ENCODE measurements at places on chromosomes 12 and 14.

- DNase-seq = no peak
These were observed 1.6 kb downstream of the MMP14 start for GRCh38 chr14:22837750-22838538.

- no peak for DNase-seq
These were observed 15.4 kb downstream of the RIMBP2 start for GRCh38 chr12:130700492-130701401.

DNA sequence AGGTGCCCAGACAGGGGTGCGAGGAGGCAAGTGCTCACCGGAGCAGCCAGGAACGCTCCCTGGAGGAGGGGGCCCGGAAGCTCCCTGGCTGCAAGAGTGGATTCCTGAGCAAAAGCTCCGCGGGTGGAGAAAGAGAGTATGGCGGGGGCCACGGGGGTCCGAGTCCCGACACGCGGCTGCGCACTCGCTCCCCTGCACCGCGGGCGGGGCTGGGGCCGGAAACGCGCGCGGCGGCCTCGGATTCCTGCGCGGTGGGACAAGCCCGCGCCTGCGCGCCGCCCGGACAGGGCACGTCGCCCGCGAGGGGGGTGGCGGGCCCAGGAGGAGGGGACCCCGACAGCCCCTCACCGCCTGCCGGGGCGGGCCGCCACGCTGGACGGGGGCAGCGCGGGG lies 27.8 kb upstream of the GPR132 start:
- peak; percentile 72 for DNase-seq

DNA sequence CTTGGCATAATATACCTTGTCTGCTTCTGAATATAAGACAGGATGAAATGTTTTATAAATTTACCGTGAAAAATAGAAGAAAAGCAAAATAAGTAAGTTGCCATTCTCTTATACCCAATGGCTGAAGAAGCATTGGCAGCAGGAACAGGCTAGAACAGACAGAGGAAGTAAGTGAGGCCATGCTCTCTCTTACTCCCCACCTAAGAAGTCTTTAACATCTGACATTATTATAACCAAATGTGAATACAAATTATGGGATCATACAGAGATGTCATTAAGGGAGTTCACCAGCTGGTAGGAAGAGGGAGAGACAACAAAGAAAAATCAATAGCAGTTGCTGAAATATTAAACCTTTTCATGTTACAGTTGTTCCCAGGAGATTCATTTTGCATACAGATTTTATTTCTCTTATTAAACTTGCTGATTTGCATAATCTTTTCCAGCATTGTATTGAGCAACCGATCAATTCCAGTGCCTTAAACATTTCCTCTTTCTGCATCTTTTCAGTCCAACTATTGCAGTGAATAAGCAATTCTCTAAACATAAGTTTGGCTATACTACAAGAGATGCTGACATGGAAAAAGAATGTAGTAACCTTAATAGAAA lies 270.6 kb downstream of the SLC6A15 start:
- no peak for DNase-seq

GRCh38 chr14:106790189-106791036 lies 1264.0 kb downstream of the TMEM121 start:
- peak; percentile 43 for DNase-seq

GRCh38 chr12:19436931-19437330 lies 2.4 kb upstream of the AEBP2 start:
- no peak for DNase-seq

DNA sequence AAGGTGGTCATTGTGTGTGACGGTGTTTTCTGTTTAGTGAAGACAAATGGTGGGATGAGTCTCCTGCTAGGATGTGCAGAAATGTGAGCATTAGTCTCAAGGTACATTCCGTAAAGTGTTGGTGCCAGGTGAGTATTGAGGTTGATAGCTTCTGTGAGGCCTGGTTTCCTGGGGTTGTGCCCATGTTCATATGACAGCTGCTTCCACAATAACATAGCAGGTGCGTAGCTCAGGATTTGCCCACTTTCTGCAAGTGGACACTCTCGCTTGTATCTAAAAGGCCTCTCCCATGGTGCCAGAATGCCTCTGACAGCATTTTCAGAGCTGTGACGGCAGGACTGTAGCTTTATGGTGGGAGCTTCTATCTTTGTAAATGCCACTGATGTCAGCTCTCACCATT lies 832.0 kb downstream of the DIO2 start:
- DNase-seq = no peak

- DNase-seq = no peak
These were observed 55.6 kb downstream of the RTN1 start for GRCh38 chr14:59814988-59815387.
